Stimulated activated CD4-positive, alpha-beta T cell treated with anti-CD3 and anti-CD28 coated beads, Interleukin-4, amount 100 ng/mL, for 1 hour (primary cell): ENCODE measurements at places on chromosomes 2 and 18.

DNA sequence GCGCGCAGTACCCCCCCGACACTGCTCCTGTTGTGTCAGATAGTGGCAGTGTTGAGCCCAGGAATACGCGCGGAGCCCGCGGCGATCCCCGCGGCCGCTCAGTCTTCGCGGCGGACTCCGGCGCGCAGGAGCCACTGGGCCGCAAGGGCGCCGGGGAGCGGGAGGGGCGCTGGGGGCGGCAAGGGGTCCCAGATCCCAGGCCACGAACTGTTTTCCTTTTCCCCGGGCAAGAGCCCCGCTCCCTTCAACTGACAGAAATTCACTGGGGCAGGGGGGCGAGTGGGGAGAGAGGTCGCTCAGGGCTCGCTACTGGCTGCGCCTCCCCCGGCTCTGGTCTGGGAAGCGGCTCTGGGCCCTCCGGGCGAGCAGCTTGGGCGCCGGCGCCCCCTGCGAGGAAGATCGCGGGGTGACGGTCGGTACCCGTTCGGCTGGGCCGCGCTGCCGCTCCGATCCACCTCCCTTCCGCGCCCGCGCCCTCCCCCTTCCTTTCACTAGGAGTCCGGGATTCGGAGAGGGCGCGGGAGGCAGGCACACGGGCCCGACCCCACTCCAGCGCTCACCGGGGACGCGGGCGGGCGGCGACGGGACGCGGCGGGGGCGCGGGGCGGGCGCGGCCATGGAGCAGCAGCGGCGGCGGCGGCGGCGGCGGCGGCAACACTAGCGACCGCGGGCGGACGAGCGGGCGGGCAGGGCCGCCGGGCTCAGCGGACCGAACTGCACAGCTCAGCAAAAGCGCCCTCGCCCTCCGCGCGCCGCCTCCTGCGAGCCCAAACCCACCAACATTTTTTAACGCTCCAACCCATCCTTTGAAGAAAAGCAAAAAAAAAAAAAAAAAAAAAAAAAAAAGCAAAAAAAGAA is 1.4 kb upstream of the SETBP1 start:
- DNase-seq: peak; percentile 70

DNA sequence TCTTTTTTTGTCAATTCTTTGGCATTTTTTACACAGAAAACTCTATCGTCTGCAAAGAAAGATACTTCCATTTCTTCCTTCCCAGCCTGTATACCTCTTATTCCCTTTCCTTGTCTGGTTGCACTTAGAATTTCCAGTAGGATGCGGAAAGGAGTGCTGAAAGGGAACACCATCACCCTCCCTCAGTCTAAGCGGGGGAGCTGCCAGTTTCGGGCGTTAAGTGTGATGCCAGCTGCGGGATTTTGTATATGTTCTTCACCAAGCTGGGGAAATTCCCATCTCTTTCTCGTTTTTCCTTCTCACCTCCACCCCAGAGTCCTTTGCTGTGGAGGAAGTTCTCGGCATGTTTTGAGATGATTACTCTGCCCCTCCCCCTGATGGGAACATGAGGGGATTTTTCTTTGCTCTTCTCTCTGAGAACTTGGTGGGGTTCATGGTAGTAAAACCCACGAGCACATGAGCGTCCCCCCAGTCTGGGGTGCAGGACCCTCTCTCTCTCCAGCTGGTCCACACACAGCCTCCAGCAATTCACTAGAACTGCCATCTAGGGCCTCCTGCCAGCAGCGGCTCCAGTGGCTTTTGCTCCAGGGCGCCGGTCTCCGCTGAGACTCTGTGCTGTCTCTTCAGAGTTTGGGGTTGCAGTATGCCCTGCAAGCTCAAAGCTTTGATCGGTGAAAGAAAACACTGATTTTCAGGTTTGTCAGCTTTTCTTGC is 15.5 kb downstream of the AQP12A start:
- no peak for DNase-seq

DNA sequence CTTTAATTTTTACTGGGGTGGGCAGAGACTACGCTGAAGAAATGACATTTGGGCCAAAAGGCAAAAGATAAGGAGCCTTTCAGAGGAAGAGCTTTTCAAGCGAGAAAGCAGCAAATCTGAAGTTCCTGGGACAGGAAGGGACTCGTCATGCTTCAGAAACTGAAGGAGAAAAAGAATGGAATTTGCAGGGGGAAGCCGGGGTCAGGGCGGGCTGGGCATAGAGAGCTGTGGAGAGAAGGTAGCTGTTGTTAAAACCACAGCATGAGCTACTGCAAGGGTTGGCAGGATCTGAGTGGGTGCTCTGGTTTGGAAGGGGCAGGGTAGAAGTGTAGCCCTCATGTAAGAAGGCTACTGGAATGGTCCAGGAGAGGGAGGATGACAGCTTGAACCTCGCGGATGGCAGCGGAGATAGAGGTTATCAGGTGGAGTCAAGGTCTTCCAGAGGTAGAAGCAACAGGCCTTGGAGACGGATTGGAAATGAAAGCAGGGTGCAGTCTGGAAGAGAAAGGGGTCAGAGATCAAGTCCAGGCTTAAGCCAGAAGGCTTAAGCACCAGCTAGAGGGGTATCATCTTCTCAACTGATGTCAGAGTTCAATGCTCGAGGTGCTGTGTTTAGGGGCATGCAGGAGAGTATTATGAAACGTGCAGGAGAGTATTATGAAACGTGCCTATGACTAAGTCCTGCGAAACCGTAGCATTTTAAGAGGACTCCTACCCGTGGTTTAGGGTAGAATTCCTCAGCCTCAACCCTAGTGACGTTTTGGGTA is 18.9 kb downstream of the ATP8B1 start:
- DNase-seq: no peak

DNA sequence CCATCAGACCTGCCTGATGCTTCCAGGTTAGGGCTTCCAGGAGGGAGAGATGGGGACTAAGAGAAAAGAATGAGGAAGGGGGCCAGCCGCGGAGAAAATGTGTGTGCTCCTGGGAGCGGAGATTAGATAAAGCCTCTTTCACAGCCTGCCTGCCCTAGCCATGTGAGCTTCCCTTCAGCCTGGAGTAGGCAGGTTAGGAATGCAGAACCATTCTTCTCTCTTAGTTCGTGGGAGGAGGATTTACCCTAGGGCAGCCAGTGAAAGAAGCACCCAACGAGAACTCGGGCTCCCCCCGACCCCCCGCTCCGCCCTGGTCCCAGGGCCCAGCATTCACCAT is 36.1 kb downstream of the POMC start:
- DNase-seq: no peak

DNA sequence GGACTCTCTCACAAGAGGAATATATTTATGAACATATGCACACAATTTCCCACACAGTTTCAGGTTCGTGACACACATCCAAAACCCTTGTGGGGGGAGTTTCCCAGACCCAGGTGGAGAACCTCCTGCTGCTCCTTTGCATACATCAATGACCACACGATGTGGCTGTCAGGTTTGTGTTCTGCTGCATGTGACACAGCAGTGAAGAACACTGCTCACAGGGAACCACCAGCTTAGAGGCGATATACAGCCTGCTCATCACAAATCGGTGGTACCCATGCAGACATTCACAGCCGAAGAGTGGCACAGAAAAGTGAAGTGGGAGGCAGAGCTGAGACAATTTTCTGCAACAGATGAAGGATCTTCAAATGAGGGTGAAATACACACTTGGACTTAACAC is 175.6 kb upstream of the ZFP36L2 start:
- peak; percentile 16 for DNase-seq

- DNase-seq: no peak
Observed at GRCh38 chr2:236993-237539, 26.8 kb downstream of the SH3YL1 start.

- DNase-seq: no peak
Observed at GRCh38 chr18:77114415-77115191, 18.0 kb downstream of the MBP start.

GRCh38 chr2:52395912-52396311 is 1364.0 kb upstream of the NRXN1 start:
- DNase-seq: no peak

- DNase-seq: peak; percentile 18
Observed at GRCh38 chr2:241509155-241509784, 886 bp upstream of the STK25 start.

GRCh38 chr2:44061876-44062275 is 66.1 kb upstream of the LRPPRC start:
- no peak for DNase-seq

DNA sequence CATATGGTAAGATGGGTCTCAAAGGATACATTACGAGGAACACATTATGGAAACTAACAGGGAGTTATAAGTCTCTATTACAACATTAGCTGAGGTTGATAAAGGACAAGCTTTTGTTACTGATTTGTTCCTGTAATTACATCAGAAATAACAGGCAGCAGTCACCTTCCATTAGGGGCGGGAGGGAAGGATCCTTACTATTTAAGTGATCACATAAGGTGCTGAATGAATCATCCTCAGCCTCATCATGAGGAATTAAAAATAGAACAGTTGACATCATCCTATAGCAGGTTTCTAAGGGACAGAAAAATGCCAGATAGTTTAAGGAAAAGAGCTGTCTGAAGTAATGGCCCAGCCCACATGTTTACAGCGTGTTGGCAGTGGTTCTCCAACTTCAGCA is 86.9 kb upstream of the MGAT5 start:
- no peak for DNase-seq

DNA sequence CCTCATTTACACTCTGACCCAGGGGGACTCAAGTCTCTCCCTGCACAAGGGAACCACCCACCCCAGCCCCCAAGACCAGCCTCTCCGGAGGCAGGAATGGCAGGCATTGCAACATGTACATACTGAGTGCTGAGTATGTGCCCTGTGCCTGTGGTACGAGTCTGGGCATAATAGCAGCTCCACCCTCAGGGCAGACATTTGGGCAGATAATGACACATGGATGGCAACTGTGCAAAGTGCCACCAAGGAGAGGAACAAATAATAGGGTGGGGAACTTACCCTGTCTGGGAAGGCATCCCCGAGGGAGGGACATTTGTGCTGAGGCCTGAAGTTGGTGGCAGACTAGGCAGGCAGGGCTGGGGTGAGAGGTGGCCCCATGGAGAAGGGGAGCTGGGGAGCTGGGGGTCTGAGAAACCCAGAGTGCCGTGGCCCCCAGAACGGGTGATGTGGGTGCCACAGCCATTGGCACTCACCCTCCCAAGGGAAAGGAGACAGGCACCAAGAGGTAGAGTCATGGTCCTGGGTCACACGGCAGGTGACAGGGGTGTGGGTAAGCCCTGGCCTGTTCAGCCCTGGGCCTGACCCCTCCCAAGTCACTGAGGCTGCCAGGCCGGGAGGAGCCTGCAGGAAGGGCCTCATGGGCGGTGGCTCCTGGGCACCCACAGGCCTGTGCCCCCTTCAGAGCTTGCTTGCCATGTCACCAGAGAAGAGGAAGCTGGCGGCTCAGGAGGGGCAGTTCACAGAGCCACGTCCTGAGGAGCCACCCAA is 15.7 kb upstream of the GPR17 start:
- no peak for DNase-seq

DNA sequence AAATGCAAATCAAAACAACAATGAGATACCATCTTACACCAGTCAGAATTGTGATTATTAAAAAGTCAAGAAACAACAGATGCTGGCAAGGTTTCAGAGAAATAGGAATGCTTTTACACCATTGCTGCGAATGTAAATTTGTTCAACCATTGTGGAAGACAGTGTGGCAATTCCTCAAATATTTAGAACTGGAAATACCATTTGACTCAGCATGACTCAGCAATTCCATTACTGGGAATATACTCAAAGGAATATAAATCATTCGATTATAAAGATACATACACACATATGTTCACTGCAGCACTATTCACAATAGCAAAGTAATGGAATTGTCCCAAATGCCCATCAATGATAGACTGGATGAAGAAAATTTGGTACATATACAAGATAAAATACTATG is 516.7 kb downstream of the ERBB4 start:
- DNase-seq: no peak

- no peak for DNase-seq
Observed at GRCh38 chr2:173044686-173045085, 31.0 kb upstream of the MAP3K20 start.

- no peak for DNase-seq
Observed at GRCh38 chr18:79498662-79499061, 102.9 kb downstream of the NFATC1 start.

- DNase-seq: no peak
Observed at GRCh38 chr2:68074050-68074449, 11.2 kb upstream of the C1D start.

- DNase-seq: no peak
Observed at GRCh38 chr2:175948191-175948590, 53.9 kb downstream of the LNPK start.

GRCh38 chr2:216222650-216223352 is 113.7 kb downstream of the XRCC5 start:
- DNase-seq: no peak

- no peak for DNase-seq
Observed at GRCh38 chr2:149670086-149670485, 82.5 kb upstream of the MMADHC start.

DNA sequence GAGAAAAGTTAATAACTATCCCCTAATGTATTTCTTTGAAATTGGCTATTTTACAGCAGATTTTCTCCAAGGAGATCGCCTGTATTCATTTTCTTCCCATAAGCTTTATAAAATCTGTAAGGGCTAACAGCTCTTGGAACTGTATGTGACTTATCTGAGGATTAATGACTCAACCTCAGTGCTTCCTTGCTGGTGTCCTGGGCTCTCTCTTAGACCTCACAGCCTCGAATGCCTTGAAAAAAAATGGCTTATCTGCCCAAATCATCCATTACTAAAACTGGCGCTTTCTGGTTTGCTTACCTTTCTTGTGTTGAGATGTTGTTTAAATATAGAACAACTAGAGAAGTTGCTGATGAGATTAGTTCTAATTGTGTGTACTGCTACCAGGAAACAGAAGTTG is 713.6 kb downstream of the SLC4A3 start:
- DNase-seq: no peak

- no peak for DNase-seq
Observed at GRCh38 chr18:50071397-50071796, 123.5 kb downstream of the MYO5B start.

DNA sequence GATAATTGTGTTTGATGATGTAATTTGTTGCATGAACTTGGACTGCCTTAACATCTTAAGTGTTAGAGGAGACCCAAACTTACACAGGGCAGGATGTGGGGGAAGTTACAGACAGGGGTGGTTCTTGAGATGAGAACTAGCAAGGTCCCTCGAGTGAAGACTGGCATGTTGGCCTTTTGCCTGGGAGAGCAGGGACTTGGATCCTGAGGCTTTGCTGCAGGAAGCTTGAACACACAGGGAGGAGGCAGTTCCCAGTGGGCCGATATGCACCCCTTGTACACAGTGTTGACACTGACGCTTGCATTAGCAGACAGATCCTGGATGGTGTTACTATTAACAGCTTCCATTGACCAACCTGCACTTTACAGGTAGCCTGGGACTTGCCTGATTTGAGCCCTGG is 47.5 kb downstream of the CHRNA1 start:
- no peak for DNase-seq

DNA sequence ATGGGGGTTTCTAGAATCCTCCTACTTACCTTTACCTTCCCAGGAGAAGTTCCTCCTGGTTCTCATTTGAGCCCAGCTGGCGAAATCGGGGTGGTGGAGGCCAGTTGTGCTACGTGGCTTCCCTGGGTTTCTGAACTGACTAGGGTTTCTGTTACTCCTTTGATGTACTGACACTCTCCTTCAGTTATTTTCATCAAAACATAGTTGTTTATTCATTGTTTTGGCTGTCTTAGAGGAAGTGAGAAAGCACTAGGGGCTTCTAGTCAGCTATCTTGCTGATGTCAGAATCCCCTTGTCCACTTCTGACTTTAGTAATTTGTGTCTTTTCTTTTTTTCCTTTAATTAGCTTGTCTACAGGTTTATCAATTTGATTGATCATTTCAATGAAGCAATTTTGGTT is 332.2 kb upstream of the TANK start:
- no peak for DNase-seq

- DNase-seq: no peak
Observed at GRCh38 chr2:16120591-16121180, 180.3 kb downstream of the MYCN start.

GRCh38 chr2:231228974-231229529 is 30.6 kb downstream of the ARMC9 start:
- no peak for DNase-seq
